ENCODE measurements at places on chromosomes 16 and 17.

GRCh38 chr16:9425236-9425635 is 333.8 kb downstream of the HAPSTR1 start:
- no peaks in the 10 kb centered on the region for H3K27me3 ChIP-seq
- peaks cover 14% of the 10 kb centered on the region for H3K4me1 ChIP-seq
- no peak overlapping the region for H3K4me3 ChIP-seq
- H3K27ac ChIP-seq: no peak overlapping the region
- no peak for DNase-seq
- H3K36me3 ChIP-seq: no peaks in the 10 kb centered on the region

DNA sequence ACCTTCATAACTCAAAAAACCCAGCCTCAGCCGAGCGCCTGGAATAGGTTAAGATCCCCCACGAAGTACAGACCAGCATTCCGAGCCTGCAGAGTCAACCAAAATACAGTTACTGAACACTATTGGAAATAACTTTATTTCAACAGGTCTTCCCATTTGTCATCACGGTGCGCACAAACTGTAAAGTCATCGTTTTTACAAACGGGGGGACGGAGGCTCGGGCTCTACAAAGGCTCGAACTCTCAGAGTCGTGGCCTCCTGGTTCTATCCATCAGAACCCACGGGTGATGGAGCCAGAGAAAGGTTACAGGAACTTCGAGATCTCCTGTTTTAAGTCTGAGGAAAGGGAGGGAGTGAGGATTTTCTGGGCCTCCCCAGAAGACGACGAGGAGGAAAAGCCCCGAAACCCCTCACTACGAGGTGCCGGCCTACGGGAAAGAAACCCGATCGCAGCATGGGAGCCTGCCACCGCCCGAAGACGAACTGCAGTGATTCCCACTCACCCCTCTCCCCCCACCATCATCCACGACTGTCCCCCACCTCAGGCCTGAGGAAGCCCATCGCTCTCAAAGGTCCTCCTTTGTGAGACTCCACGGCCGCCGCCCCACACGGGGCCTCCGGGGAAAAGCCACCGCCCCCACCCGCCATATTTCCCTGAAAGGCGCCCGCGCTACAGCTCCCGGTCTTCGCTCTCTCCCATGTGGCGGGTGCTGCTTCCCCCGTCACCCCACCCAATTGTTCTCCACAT is 917 bp downstream of the YWHAE start:
- H3K4me1 ChIP-seq: peaks cover 18% of the 10 kb centered on the region
- H3K27ac ChIP-seq: peak overlapping the region; percentile 99
- no peaks in the 10 kb centered on the region for H3K36me3 ChIP-seq
- no peaks in the 10 kb centered on the region for H3K27me3 ChIP-seq
- DNase-seq: peak; percentile 23

GRCh38 chr16:58393138-58393504 is 850 bp downstream of the GINS3 start:
- peaks cover 38% of the 10 kb centered on the region for H3K27me3 ChIP-seq
- no peaks in the 10 kb centered on the region for H3K36me3 ChIP-seq
- peak; percentile 23 for DNase-seq
- no peak overlapping the region for H3K27ac ChIP-seq
- peak overlapping the region; percentile 97 for H3K4me3 ChIP-seq

DNA sequence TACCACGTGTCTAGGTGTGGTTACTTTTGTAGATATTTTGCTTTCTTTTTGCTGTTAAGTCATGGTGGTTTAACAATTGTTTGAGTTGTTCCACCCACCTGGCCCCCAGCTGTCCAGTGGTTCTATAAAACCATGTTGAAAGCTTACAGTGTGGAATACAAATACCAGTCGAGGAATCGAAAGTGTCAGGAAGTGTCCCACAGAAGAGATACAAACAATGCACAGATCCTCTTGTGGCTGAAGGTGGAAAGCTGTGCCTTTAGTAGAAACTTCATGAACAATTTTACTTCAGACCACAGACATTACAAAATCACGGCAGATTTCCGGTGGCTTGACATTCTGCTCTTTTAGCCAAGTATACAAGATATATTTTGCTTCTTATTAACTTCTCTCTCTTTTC is 782.4 kb upstream of the SOX9 start:
- no peak overlapping the region for H3K4me3 ChIP-seq
- H3K4me1 ChIP-seq: no peaks in the 10 kb centered on the region
- H3K36me3 ChIP-seq: no peaks in the 10 kb centered on the region
- no peaks in the 10 kb centered on the region for H3K27me3 ChIP-seq
- no peak overlapping the region for H3K27ac ChIP-seq
- no peak for DNase-seq

DNA sequence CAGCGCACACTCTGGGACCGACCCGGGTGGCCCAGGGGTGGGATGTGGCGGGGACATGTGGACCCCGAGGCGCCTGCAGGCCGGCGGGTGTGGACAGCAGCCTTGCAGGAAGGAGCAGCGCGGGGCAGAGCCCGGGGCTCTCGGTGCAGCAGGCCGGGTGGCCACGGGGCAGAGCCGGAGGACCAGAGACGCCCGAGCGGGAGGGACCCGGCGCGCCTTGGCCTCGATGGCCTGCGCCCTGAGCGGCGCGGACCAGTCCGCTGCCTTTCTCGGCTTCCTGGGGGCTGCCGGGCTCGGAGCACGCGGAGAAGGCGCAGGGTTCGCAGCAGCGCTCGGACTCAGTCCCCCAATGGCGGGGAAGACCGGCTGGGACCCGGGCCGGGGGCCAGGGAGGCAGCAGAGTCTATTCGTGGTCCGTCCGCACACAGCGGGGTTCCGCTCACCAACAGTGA is 43.4 kb downstream of the OSBPL7 start:
- H3K36me3 ChIP-seq: no peaks in the 10 kb centered on the region
- DNase-seq: no peak
- H3K27me3 ChIP-seq: peaks cover 51% of the 10 kb centered on the region
- no peak overlapping the region for H3K27ac ChIP-seq
- H3K4me3 ChIP-seq: no peak overlapping the region
